T-helper 1 cell (primary cell): ENCODE measurements at places on chromosomes 2 and 18.

DNA sequence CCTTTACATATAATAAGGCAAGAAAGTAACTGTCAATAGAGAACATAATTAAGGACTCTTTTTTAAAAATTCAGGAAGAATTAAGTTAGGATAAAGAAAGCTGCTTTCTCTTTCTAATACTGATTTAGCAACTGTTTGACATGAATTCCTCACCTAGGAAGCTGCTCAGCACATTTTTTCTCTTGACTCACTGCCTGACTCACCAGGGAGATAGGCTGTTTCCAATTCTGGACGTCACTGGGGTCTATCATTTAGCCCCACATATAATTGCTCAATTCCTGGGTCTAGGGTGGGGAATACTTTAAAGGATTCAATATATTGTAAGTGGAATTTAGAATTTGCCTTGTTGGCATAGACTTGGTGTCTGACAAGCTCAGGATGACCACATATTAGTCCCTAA, 50.8 kb upstream of the UGP2 start:
- no peak for DNase-seq

DNA sequence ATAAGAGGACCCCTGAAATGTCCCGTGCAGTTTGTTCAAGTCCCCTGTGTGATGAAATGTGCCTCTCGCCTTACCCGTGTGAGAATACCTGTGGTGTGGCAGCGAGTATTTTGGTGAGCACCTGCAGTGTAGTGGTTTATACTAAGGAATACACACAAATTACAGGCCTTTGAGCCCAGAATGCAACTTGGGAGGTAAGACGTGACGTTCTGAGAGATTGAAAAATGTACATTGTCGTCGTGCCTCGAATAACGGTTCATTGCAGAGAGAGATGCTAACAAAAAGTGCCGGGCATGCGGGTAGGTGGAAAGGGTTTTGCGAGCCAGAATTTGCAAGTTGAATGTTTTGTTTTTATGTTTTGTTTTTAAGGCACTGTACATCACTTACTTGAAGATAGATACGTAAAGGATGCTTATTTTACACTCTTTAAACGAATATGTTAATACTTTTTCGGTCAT, 867 bp downstream of the RBBP8 start:
- DNase-seq = no peak

DNA sequence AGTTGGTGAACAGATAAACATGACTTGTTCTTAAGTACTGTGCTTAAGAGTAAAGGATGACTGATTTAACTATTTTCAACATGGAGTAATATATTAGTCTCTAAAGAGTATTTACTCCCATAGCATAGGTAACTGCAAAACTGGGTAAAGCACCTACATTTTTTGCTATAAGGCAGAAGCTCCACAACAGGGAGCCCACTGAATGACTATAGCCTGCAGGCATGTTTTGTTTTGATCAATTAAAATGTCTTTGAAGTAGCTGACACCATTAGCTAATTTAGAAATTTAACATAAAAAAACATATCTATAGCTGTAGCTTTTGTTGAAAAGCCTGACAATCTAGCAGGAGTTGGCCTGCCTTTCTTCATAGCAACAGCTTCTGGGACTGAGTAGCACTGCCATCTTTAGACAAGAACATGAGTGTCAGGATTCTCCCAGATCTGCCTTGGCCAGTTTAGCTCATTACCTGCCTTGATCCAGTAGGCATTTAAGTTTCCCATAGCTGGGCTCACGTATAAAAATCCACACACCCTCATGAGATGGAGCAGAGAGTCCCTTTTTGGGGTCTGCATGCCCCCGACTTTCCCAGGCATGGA, 1935.1 kb upstream of the PIK3C3 start:
- DNase-seq = no peak

DNA sequence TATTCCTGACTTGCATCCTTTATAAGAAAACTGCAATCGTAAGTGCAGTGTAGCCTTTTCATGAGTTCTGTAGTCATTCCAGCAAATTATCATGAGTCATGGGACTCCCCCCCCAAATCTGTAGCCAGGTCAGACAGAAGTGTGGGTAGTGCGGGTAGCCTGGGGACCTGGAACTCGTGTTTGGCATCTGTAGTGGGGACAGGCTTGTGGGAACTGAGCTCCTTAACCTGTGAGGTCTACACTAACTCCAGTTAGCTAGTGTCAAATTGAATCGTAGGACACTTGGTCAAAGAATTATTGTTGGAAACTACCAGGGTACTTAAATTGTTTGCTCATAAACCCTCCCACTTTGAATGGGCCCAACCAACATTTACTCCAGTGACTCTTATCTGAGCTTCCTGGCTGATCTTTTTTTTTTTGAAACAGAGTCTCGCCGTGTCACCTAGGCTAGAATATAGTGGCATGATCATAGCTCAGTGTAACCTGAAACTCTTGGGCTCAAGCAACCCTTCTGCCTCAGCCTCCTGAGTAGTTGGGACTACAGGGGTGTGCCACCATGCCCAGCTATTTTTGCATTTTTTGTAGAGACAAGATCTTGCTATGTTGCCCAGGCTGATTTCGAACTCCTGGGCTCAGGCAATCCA, 12.4 kb downstream of the PFN4 start:
- DNase-seq = no peak

- no peak for DNase-seq
These were observed 49.9 kb downstream of the ALPK2 start for GRCh38 chr18:58578835-58579560.

GRCh38 chr2:29580223-29580622, 341.2 kb downstream of the ALK start:
- DNase-seq = no peak

DNA sequence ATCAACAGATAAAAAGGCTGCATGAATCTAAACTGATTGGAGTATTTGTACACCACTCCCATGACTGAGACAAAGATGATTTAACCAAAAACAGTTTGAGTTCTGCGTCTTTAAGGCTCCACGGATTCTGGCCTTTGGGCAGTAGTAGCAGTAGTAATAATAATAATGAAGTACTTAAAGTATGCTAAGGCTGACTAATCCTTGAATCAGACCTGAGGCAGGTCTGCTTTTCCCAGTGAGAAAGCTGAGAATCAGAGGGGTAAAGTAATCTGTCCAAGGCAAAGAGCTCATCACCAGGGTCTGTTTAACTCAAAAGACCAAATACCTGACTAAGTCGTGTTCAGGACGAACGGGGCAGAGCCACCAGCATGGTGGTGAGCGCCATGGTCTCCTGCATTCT, 61.4 kb downstream of the ID2 start:
- no peak for DNase-seq

DNA sequence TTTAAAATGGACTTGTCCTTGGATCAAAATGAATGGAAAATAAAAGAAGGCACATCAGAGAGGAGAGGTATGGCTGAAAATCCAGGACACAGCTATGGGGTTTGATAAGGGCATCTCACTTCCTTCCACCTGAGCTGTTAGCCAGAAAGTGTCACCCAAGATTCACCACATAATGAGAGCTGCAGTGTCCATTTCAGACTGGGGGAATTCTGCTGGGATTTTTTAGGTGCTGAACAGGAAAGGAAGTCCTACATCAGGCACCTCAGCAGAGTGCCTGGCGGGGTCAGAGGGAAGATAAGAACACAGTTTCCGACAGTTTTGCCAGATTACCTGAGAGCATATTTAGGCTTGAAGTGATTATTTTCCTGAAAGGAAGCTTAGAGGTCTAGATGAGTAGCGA, 187.6 kb upstream of the HNMT start:
- DNase-seq = no peak

- DNase-seq = no peak
These were observed 4.4 kb downstream of the TBR1 start for GRCh38 chr2:161420406-161421074.

GRCh38 chr2:78977661-78978145, 47.8 kb upstream of the REG3G start:
- DNase-seq = no peak

DNA sequence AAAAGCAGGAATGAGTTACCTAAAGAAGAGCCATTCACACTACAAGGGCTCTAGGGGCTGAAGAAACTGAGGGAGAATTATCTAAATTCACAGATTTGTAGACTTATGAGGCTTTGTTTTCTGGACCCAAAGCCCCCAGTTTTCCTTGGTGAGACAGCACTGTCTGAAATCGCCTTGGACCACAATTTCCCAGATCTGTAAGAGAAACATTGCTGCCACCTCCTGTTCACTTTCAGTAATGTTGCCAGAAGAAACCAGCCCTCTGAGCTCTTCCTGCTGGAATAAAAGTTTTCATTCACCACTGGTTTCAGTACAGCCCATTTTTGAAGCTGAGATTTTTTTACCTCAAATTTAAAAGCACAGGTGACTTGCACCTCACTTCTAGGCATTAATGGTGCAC, 169.2 kb downstream of the CDH20 start:
- no peak for DNase-seq

- DNase-seq = no peak
These were observed 83.1 kb downstream of the HS6ST1 start for GRCh38 chr2:128235581-128235980.

DNA sequence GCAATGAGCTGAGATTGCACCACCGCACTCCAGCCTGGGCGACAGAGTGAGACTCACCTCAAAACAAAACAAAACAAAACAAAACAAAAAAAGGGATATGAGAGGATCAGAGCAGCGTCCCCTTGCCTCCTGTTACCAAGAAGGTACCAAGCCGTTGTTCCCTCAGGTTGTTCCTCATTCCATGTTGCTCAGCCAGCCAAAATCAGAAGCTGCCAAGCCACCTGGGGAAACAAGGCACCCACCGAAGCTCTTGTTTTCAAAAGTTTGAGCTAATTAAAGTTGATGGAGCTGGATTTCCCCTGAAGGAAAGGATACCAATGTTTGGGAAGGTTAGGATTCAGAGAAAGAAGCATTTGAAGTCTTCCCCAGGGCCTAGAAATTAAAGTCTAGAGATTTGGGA, 21.8 kb upstream of the STEAP3 start:
- DNase-seq = no peak

DNA sequence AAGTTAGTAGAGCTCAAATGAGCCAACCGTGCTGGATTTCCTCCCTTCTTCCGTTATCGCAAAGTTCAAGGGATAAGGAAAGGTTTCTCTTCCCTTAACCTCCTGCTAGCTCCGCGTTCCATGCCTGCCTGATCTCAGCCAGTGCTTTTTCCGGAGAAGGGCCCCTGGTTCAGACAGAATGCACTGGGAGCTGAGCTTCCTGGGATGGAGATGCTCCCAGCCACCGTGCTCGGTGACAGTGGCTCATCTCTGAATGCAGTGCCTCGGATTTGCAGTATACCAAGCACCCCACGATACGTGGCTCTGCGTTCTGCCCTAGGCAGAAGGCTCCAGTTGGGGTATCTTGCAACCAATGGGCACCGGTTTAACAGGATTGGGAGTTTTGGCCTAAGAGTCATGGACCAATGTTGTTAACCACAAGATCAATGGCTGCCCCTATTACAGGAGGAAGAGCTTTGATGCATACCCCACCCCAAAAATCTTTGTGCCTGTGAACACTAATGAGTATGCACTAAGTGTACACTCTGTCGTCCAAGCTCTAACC, 876 bp downstream of the CNTNAP5 start:
- DNase-seq = no peak

DNA sequence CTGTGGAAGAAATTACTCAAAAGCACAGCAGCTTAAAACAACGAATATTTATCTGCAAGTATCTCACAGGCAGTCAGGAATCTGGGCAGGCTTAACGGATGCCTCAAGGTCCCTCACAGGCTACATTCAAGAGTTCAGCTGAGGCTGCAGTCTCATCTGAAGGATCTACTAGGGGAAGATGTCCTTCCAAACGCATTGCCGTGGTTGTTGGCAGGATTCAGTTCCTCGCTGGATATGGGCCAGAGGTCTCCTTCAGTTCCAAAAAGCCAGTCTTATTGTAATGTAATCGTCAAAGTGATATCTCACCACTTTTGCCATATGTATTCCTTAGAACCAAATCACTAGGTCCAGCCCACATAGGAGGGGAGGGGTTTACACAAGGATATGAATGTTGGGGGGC, 98.2 kb upstream of the EPAS1 start:
- no peak for DNase-seq

DNA sequence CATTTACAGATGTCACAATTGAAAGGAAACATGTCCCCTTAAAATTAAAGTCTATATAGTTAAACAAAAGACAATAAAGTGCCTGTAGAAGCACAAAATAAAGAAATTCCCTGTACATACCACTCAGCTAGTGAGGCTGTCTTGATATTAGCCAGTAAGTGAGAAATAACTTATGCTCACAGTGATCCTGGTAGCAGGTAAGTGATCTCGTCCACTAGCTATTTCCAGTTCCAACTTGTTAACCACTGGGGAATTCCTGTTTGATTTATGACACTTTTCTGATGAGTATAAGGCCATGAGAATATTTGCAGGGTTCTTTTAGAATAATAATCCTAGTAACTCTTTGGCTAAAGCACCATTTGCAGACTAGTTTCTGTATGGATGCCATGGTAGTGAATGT, 127.9 kb upstream of the PGAP1 start:
- no peak for DNase-seq

DNA sequence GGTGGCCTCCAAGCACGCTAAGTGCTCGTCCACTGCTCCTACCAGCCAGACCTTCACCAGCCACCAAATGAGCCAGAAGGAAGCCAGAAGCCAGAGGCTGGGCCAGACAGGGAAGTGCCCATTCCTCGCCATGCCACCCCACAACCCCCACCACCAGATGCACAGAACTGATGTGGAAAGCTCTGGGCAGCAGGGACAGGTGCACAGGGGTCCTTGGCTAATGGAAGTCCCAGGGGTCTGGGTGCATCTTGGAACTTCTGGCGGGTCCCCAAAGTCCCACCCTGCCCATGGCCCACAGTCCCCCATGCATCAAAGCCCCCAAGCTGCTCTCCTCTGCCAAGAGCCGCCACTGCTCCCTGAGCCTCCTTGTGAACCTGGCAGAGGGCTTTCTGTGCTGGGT, 173.1 kb upstream of the ID2 start:
- no peak for DNase-seq
